ENCODE measurements at places on chromosomes 2 and 18. TPM values are rescaled to one million over a fixed set of nuclear protein-coding genes. Genes with fewer than 3 reads are reported as not detected.

The ABCG5 gene
- not detected for polyA plus RNA-seq

GRCh38 chr18:2513616-2514015 lies 57.7 kb downstream of the METTL4 start:
- no peak for DNase-seq

The TDRD15 gene
- polyA plus RNA-seq = 0.03 TPM

DNA sequence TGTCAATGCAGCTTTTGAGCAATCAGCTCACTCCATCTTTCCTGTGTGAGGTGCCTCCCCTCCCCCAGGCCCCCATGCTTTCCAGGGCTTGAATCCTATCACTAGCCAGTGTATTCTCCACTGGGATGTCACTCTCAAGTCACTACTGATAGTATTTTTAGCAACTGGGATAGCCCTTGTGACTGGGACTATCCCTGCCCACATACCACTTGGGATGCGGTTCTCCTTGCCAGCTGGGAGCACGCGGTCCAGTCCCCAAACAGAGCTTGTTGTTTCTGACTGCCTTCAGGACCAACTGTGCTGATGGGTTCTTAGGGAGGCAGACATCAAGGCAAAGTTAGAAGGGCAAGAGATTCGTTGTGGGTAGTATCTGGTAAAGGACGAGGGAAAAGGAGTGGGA lies 134.9 kb downstream of the FAM161A start:
- DNase-seq = no peak

DNA sequence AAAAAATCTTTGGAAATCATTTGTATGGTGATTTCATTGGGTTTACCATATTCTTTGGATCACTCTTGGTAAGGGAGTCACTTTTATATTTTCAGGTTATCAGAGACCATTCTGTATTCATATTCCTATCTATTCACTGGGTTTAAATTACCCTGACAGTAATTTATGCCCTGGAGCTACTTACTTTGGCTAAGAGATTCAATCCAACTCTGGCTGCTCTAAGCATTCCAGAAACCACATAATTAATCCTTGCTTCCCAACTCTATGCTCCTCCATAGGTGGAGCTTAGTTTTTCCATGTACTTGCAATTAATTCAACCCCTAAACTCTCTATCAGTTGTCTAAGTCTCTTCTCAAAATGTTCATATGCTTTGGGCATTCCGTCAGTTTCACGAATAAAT lies 336.3 kb downstream of the AGPS start:
- no peak for DNase-seq

DNA sequence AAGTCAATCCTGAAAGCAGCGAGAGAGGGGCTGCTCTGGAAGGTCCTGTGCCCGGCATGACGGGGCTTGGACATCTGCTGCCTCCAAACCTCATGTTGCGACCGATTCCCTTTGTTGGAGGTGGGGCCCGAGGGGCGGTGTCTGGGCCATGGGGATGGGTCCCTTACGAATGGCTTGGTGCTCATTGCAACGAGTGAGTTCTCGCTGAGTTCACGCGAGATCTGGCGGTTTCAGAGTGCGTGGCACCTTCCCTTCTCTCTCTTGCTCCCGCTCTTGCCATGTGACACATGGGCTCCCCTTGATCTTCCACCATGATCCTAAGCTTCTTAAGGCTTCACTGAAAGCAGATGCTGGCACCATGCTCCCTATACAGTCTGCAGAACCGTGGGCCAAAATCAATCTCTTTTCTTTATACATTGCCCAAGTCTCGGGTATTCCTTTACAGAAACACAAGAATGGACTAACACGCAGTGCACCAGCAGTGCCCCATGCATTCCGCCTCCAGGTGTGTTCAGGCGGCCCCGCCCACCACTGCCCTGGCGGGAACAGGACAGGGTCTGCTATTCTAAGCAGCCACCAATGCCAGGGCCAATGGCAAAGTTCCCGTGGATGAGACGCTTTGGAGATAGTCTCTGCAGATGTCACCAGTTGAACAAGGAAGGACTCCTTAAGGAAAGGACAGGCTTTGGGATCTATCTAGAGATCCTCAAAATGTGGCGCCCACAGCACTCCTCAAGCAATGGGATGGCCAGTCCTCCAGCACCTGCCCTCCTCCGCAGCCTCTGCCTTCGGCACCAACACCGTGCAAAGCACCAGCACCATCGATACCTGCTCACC lies 63.4 kb downstream of the ZNF516 start:
- DNase-seq = no peak

DNA sequence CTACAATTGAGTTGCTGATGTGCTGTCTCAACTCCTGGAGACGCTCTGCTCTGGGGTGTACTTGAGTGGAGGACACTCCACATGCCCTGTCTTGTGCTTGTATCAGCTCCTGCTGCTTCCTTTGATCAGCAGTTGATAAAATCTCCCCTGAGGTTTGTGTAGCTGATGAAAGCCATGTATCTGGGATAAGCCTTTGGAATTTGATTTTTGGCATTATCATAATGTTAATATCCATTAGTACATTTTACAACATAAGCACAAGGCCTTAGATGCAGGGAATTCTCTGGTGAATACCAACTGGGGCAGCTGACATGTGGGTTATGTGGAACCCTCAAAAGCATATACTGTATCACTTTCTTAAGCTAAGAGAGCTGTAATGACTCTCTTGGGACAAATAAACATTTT lies 222.7 kb upstream of the ITGA4 start:
- no peak for DNase-seq

The PLB1 gene
- 0.88 TPM for polyA plus RNA-seq

GRCh38 chr2:73101626-73102256 lies 11.0 kb downstream of the RAB11FIP5 start:
- DNase-seq = no peak

The RFTN2 gene
- 0.37 TPM for polyA plus RNA-seq

The PMAIP1 gene
- 6.7 TPM for polyA plus RNA-seq

DNA sequence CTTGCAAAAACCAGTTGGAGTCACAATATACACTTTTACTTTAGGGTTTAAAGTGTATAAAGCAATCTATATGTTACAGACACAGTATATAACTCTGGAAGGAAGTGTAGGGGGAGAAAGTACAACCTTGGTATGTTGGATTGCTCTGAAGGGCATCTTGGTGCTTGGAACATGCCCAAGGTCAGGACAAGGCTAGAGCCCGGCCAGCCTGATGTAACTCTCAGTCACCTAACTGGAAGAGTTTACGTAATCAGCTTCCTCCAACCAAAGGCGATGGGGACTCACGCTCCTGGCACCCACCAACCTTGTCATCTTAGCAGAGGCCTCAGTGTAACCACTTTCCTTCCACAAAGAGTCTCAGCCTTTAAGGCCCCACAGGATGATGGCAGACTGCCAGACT lies 181.1 kb upstream of the ACAA2 start:
- no peak for DNase-seq

The CFC1 gene
- not detected for polyA plus RNA-seq

The GNAL gene
- polyA plus RNA-seq = not detected

DNA sequence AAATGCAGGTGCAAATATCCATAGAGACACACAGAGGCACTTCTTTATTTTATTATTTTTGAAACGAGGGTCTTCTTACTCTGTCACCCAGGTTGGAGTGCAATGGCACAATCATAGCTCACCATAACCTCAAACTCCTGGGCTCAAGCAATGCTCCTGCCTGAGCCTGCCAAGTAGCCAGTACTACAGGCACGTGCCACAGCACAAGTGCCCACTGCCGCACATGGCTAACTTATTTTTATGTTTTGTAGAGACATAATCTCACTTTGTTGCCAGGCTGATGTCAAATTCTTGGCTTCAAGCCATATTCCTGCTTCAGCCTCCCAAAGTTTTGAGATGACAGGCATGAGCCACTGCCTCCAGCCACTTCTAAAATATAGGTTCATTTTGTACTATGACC lies 537.6 kb downstream of the THSD7B start:
- DNase-seq = no peak

- DNase-seq = no peak
These were observed 65.2 kb downstream of the CMPK2 start for GRCh38 chr2:6800553-6800952.

DNA sequence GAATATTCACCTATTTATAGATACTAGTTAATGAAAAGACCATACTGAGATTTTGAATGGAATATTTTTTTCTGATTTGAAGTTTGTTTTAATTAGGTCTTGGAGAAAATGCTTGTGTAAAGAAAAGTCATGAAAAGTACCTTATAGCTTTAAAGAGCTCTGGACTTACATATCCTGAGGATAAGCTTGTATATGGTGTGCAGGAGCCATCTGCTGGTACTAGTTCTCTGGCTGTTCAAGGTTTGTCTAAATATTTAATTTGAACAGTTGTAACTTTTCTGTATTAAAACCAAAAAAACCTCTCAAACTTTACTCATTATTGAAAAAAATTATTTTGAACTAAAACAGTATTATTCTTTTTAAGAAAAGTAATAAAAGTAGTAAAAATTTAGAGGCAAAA lies 50.1 kb downstream of the UBR3 start:
- DNase-seq = no peak

GRCh38 chr2:124025171-124025580 lies at the start of gene CNTNAP5:
Gene CNTNAP5 (plus strand): TSS chr2:124025287. CDS start chr2:124025651, 364 bp downstream.
- DNase-seq = no peak

The CIB4 gene
- not detected for polyA plus RNA-seq

- no peak for DNase-seq
These were observed 19.1 kb downstream of the EFHD1 start for GRCh38 chr2:232652505-232652851.

The TTC27 gene
- polyA plus RNA-seq = 24.4 TPM

- no peak for DNase-seq
These were observed 31.6 kb upstream of the WDR75 start for GRCh38 chr2:189409647-189410046.

Measured in CD4-positive, alpha-beta memory T cell (primary cell).